Activated CD4-positive, alpha-beta T cell treated with anti-CD3 and anti-CD28 coated beads, Interleukin-2, amount 50 U/mL, for 24 hours (primary cell): ENCODE measurements at places on chromosomes 5 and 9.

GRCh38 chr9:33041432-33042188 is 16.5 kb downstream of the DNAJA1 start:
- DNase-seq: no peak

DNA sequence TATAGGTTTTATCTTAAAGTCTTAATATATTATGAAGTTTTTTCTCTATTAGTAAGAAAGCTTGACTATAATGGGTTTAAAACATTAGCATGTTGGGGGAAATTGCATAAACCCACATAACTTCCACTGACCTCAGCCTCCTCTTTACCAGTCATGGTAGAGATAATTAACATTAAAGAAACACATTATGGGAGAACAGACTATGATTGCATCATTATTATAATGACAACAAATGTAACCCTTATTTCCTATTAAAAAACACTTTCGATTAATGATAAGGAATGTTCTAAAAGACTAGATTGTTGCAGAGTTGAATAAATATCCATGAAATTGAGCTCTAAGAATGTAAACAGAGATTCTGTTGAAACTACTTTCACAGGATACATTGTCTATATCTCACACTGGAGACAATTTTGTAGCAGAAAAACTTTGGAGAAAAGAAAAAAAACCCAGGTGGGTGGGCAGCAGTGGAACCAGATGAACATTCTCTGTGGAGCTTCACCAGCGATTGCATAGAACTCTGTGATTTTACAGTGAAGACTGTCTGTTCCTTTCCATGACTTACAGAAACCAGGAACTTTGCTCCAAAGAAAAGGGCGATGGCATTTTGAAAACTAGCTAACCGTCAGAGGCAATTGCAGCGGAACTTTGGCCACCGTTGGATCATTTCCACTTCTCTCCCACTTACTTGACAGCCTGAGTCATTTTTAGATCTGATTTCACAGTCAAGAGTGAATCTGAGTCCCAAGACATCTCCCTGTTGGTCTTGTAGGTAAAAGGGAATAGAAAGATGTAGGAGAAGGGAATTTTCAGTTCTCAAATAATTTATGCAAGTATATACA is 21.0 kb upstream of the ERAP2 start:
- DNase-seq: no peak

GRCh38 chr9:18365651-18366050 is 108.3 kb upstream of the ADAMTSL1 start:
- DNase-seq: no peak

DNA sequence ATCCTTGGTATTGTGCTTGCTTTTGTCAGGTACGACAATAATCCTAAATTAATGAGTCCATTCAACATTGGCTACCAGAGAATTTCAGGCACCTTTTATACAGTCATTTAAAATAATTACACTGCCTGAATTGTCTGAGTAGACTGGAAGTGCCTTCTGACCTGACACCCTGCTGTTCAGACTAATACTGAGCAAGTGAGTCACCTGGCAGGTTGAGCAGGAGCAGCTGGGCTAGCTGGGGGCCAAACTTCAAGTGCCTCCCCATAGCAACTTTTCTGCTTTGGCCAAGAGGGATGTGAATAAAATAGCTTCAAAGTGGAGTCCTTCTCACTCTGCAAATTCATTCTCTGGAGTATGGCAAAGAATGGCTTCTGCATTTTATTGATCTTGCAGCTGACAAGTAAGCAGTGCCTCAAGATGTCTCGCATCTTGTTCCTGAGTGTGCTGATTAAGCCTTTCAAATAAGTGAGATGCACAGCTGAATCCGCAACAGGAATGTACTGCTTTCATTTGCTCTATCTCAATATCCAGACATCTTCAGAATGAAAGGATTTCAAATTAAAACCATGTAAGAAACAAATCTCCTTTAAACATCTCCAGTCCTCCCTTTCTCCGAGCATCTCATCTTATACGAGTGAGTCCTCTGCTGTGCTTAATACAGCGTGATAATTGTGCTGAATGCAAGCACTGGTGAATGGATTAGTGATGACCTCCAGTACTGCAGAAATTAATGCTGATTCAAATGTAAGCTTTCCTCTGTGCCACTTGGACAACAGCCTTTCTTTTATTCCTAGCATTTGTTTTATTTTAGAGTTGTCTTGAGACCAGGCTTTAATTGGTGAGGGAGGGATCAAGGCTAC is 271.2 kb downstream of the EDIL3 start:
- DNase-seq: no peak

DNA sequence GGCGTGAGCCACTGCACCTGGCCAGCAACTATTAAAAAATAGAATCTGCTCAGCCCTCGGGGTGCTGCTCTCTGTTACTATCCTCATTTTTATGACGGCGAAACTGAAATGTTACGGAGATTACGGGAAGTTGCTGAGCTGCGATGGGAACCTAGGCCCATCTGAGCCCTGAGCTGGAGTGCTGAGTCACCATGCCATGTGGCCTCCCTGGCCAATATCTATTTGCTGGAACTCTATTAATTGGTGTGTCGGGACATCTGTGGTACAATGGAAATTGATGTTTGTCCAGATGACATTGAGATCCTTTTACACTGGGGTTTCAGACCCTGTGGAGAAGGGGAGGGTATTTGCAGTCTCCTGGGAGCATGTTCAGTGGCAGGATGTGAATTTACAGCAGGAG is 8.1 kb downstream of the PRDM12 start:
- DNase-seq: no peak

DNA sequence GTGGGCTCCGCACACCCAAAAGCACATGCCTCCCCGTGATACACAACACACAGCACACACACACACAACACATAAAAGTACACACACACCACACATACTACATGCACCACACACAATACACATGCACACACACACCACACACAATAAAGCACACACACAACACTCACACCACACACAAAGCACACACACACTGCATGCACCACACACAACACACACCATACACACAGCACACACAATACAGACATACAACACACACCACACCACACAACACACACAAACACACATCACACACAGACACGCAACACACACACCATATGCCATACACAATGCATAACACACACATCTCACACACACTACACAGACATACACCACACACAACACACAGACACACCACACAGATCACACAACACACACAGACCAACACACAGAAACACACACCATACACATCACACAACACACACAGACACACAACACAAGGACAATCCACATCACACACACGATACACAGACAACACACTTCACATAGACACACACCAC is 3.4 kb upstream of the CCDC187 start:
- no peak for DNase-seq

- no peak for DNase-seq
Observed at GRCh38 chr5:83408719-83409118, 62.8 kb upstream of the VCAN start.

DNA sequence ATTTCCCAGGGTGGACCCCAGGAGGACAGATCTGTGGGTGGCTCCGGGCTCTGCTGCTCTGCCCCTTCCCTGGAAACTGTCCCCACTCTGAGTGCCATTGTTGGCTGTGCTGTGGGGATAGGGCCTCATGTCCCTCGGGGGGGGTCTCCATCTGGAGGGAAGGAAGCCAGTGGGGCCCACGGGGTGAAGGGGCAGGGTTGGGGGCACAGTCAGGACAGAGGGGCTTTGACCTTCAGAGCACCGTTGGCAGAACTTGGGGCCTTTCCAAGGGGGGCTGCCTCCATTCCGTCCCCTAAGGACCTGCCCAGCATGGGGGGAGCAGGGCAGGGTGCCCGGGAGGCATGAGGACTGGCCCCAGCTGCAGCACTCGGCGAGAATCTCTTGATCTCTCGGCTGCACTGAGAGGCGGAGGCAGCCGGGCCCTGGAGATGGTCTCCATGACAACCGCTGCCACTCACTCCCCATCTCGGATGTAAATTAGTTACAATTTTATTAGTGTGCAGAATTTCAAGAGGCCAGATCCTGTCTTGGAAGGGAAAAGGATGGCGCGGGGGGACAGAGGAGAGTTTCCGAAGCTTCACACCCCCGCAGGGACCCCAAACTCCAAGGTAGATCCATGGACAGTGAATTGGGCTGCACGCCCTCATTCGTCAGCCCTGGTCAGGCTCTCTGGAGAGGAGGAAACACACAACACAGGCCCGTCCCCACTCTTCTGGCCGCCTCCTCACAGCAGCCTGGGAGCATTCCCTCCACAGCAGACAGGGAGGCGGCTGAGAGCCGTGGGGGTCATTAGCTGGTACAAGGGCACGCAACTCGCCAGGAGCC is 216.2 kb upstream of the IER5L start:
- no peak for DNase-seq

DNA sequence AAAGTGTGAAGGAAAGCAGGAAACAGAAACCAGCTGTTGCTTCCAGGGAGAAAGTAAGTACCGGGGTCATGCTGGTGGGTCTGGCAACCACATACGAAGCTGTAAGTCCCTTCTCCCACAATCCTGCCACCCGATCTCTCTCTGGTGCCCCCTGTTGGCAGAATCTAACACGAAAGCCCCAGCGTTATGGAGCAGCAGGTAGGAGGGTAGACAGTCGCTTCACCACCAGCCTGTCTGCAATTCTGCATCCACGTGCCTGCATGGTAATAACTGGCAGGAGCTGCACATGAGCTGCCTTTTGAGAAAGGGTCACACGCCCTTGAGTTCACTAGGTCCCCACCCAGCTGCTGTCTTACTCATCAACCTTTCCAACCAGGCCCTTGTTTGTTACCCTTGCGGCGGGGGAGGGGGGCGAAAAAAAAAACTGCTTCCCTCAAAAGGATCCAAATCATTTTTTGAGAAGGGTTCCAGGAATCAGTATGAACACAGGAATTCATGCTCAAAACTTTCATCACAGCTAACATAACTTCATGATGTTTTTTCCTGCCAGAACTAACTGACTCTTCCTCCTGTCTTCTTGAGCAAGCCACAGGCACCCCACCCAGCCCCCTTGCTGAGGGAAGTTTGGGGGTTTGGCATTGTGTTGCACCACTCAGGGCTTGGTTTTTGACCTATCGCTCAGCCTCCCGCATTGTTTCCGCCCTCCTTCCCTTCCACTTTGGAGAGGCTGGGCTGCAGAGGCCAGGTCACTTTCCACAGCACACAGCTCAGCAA is 19.6 kb upstream of the TMEM252 start:
- peak; percentile 7 for DNase-seq

- no peak for DNase-seq
Observed at GRCh38 chr9:28064241-28064815, 491.0 kb upstream of the C9orf72 start.

- DNase-seq: no peak
Observed at GRCh38 chr5:66406761-66407336, 189.3 kb upstream of the MAST4 start.

- no peak for DNase-seq
Observed at GRCh38 chr5:69485471-69485870, 7.1 kb upstream of the OCLN start.

DNA sequence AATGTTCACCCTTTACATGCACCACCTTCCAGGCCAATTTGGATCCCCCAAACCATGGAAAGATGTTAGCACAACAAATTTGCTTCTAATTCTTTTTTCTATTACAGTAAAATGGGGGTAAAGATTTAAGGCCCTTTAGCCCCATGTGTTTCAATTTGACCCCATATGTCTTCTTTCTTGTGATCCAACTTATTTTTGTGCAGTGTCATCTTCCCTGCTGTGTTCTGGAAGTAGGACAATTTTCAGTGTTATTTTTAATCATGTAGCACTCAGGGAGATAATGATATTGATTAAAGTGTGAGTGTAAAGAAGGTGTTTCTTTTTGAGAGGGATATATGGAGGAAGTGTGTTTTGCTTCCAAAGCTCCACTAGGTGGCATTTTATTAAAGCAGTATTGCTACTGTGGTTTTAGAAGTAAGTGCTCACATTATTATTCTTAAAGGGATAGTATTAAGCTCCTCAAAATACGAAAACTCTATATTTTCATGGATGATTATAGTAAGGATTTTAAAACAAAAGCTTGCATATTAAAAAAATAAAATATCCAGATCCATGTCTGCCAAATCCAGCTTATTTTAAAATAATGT is 118.7 kb upstream of the ATP10B start:
- DNase-seq: no peak

DNA sequence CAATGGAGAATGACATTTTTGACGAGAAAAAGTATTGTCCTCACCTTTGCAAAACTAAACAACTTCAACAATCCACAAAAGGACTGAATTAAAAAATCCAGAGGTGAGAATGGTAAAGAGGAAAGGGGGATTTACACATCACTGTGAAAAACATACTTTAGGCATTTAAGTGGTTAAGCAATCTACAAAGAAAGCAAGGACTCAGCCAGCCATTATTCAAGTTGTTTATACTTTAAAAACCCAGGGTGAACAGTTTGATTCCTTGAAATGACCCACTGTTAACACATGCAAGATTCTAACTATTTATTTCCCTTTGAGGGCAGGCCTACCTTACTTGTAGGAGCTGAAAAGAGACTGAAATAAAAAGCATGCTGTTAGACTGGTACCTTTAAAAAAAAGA is 29.3 kb downstream of the TUT7 start:
- no peak for DNase-seq

DNA sequence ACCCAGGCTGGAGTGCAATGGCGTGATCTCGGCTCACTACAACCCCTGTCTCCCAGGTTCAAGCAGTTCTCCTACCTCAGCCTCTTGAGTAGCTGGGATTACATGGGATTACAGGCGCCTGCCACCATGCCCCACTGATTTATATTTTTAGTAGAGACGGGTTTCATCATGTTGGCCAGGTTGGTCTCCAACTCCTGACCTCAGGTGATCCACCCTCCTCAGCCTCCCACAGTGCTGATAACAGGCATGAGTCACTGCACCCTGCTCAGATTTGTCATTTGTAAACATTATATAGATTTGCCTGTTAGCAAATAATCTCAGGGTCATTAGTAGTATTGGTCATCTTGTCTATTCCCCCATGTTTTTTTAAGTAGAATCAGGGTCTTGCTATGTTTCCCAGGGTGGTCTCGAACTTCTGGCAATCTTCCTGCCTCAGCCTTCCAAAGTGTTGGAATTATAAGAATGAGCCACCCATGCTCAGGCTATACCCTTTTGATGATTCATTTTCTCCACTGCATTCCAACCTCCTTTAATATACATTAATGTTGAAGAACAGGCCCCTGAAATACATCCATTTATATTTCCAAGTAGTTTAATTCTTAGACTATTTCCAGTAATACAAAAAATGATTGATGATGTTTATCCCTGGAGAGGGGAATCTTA is 17.3 kb downstream of the CENPH start:
- no peak for DNase-seq

DNA sequence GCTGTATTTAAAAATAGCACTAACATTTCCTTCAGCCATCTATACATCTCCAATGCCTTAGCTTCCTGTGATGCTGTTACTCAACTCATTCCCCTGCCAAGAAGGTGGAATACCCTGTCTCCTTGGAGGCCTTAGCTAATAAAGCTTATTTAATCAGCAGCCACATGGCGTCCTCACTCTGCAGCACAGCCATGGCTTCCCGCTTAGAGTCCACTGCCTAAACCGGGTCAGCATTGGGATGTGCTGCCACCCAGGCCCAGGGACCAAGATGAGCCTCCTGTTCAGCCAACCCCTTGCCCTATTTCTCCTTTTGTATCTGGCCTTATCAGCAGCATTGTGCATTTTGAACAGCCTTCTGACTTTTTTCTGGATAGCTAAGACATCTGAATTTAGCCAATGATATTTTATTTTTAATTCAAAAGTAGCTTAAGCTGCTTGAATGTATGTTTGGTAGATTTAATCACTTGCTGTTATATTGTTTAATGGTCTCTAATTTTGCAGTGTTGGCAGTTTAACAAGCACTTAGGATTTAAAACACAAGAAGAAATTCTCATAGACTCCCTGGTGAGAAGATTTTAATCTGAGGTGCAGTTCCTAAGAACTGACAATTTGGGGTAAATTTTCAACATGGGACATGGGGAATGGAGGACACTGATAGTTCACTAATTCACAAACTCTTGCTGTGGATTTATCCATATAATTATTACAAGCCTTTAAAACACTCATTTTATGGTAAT is 113.0 kb downstream of the RPS23 start:
- no peak for DNase-seq

- no peak for DNase-seq
Observed at GRCh38 chr5:138629392-138629791, 54.2 kb upstream of the HSPA9 start.
